Activated T-cell treated with anti-CD3 and anti-CD28 coated beads for 1 hour (primary cell): ENCODE measurements at places on chromosomes 3 and 15.

DNA sequence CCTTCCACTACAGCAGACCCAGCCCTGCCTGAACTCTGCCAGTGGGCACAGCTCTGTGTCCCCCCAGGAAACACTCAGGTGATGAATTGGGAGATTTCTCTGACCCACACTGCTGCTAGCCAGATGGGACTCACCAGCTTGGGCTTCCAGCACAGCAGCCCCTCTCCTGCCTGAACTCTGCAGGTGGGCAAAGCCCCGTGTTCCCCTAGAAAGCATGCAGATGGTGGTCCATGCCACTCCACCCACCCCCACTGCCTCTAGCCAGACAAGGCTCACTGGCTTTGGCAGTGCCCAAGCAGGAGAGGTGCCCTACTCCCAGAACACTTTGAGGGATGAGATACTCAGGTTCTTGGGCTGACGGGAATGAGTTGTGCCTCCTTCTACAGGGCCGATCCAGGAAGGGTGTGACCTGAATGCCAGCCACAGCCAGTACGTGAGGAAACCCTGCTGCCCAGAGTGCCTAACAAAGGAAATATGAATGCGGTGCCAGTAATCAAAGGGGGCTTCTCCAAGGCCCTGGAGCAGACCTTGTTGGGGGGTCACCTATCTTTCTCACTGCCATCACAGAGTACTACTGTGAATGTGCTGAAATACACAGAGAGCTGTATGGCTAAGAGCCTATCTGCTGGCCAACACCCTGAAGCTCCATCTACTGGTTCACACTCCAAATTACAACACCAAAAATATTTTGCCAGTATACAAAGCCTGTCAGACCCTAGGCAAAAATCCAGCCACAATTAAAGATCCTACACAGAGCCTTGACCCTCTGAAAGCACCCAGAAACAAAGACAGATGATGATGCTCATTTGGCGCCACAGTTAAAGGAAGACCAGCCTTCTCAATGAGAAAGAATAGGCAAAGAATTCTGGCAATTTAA is 61.9 kb downstream of the BTLA start:
- no peak for DNase-seq

GRCh38 chr15:72342385-72342784 is 22.4 kb upstream of the CELF6 start:
- DNase-seq, result peak; percentile 24

GRCh38 chr3:99950921-99951320 is 133.3 kb downstream of the CMSS1 start:
- DNase-seq, result no peak

DNA sequence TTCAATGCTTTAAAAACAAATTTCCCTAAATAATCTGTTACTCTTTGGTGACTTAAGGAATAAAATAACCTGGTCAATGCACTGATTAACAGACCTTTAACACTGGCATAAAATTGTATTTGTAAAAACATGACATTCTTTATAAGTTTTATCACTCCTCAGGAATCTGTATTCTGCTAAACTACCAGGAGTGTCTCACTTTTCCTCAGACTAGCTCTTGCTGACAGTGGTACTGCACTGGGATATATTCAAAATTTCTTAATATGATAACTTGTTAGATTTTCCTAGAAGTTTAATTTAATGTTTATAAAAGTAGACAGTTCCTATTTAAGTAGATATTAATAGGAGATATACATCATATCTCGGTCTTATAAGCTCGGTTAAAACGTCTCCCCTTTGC is 363.4 kb upstream of the ARHGEF26 start:
- DNase-seq, result no peak

- DNase-seq, result no peak
Measured at GRCh38 chr15:79078763-79079410, 11.7 kb downstream of the RASGRF1 start.

- DNase-seq, result no peak
Measured at GRCh38 chr3:67715971-67716370, 61.6 kb upstream of the SUCLG2 start.

DNA sequence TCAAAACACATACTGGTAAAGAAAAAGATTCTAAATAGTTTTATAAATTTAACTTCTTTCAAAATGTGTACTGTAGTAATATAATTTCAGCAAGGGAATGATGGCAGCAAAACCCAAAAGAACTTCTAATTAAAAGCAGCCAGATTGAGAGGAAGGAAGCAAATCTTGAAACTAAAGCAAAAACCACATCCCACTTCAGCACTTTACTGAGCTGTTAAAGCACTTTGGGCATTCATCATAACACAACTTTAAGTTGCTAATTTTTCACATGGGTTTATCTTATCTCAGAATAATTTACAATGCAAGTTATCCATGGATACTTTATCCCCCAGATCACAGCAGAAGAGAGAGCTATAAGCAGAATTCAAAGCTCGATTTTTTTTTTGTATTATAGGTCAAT is 6.0 kb downstream of the RFC4 start:
- DNase-seq, result no peak

GRCh38 chr3:126267169-126267975 is 87.0 kb upstream of the ALDH1L1 start:
- no peak for DNase-seq

DNA sequence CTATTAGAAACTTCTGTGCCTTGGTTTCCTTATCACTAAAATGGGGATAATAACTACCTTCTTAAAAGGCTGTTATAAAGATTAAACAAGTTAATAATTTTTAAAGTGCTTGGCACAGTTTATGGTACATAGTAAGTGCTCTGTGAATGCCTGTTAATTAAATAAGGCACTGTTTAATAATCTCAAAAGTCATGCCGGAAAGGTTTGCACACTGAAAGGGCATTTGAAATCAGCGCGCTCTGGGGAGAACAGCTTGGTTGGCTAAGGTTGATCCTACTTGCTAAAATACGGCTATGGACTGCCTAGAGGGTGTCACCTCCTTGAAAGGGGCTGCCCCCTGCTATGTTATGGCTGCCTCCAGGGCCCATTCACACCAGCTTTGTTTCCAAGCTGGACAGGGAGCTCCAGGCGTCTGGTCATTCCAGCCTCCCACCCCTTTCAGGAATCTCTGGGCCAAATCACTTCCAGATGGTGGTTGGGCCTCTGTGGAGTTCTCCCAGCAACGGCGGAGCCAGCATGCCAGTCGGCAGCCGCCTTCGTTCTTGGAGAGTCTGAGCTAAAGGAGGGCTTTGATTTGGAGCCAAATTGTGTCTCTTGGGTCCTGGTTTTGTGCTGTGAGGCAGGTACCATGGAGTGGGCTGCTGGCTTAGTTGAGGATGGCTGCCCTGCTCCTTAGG is 5.9 kb downstream of the FLNB start:
- no peak for DNase-seq
